ENCODE measurements at places on chromosomes 6 and 20. TPM values are rescaled to one million over a fixed set of nuclear protein-coding genes. Genes with fewer than 3 reads are reported as not detected.

FAM209A gene
- not detected for total RNA-seq

NHLRC1 gene
- total RNA-seq, result not detected

CABLES2 gene
- 8.4 TPM for total RNA-seq

CLPSL2 gene
- total RNA-seq, result not detected

DYNLT1 gene
- total RNA-seq, result 104 TPM

DCDC2 gene
- total RNA-seq, result 0.64 TPM

CEP43 gene
- 3.6 TPM for total RNA-seq

IL17F gene
- total RNA-seq, result not detected

AURKA gene
- 0.75 TPM for total RNA-seq

STX16 gene
- 92.7 TPM for total RNA-seq

WFDC2 gene
- 11.0 TPM for total RNA-seq

MAN1A1 gene
- total RNA-seq, result 82.7 TPM

INSM1 gene
- 1.8 TPM for total RNA-seq

PRDM13 gene
- total RNA-seq, result not detected

DEFB129 gene
- total RNA-seq, result not detected

SNPH gene
- total RNA-seq, result 2.6 TPM

RAB44 gene
- total RNA-seq, result 0.32 TPM

PHACTR2 gene
- total RNA-seq, result 55.7 TPM

TMEM200A gene
- total RNA-seq, result 19.5 TPM

PAQR8 gene
- 27.1 TPM for total RNA-seq

MAS1 gene
- not detected for total RNA-seq

NCOA5 gene
- total RNA-seq, result 27.8 TPM

RNF182 gene
- not detected for total RNA-seq

RAD21L1 gene
- not detected for total RNA-seq

HLA-DPA1 gene
- total RNA-seq, result 2.2 TPM

Data from transverse colon (tissue), 4 donors.